ENCODE measurements at places on chromosomes 7 and 10.

DNA sequence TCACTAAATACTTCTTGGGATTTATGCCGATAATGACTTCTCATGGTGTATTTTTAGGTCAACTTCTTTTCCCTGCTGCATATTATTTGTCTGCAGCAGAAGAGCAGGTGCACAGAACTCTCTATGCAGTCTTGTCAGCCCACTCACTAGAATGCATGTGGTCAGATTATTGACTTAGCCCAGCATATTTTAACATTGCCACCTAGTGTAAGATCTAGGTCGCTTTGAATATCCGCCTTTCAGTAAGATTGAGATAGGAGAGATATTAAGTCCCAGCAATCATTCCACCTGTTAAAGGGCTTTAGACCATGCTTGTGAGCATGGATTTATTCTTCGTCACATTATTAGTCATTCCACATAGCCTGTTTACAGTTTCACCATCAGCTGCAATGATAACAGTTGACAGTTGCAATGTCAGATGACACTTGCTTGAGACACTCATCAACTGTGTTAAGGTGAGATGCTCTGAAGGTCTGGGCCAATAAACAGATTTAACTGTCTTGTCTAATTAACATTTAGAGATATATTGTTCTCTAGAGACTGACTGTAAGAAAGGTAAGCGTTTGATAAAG is 491.7 kb downstream of the ARL4A start:
- no peak for DNase-seq

DNA sequence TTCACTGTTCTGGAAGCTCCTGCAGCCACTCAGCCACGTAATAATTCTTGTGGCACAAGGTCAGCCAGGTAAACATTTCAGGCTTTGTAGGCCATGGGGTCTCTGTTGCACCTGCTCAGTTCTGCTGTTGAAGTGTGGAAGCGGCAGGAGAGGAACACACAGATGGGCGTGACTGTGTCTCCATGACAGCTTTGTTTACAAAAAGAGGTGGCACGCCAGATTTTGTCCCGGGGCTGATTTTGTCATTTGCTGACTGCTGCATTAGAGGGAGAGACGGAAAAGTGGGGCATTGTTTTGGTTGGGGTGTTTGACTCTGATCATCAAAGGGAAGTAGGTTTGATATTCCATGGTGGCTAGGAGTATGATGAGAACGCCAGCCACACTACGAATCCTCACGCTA is 103.1 kb downstream of the PRKAG2 start:
- no peak for DNase-seq

DNA sequence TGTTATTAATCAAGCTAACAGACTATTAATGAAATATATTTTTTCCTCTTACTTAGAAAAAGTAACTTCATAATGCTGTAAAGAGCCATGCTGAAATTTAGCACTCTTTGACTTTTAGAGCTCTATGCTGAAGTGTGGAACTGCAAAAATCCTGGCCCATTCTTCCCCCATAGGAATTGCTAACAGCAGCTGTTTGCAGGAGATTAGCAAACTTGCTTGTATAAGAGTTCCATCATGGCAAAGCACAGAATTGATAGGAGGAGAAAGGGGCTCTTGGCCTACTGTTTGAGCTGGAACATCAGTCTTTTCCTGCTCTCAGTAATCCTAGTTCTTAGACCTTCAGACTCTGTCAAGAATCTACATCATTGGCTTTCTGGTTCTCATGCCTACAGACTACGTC is 18.3 kb upstream of the GNAT3 start:
- no peak for DNase-seq

- no peak for DNase-seq
Observed at GRCh38 chr7:143015084-143015483, 11.8 kb downstream of the OR9A2 start.

DNA sequence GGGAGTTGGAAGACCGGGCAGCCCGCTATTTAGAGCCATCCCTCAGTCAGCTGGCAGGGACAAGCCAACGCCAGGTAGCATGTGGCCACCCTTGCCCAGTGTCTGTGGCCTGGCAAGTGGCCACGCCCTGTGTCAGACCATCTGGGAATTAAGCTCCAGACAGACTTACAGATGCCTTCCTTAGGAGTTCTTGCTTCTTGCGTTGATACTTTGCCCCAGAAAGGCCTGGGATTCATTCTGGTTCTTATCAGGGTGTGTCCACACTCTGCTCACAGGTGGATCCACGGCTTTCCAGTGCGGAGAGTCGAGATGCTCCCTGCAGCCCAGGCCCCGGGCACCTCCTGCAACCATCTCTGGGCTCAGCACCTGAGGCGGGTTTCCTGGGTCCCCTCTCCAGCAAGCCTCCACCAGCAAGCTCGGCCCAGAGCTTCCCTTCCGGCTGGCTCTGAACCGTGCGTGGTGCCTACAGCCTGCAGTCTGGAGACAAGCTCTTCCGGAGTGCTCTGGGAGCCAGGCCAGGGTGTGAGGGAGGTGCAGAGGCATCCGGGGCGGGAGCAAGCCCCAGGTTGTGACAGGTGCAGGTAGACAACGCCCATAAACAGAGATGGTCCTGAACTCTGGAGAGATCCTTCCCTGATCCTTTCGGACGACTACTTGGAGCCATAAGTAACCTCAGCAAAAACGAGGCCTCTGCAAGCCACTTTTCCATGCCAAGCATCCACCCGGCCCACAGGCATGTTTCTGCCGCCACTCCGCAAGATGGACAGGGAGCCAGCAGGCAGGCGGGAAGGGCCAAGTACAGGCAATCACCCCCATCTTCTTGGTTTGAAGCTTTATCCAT is 32.3 kb upstream of the PPIF start:
- DNase-seq, result no peak

DNA sequence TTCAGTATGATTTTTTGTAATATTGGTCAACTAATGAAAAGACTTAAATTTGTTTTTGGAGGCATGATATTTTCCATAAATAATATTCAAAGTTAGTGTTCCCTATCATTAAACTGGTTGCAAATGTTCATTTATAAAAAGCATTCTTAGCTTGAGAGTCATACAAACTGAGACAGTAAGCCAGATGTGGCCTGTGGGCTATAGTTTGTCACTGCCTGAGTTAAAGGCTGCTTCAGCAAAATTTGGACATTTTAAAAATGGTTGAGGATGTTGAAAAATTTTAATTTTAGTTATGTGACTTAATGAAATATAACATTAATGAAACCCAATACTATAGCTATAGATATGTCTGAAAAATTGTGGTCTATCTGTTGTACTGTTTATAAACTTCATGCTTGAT is 180.2 kb upstream of the CACNA2D1 start:
- no peak for DNase-seq

- no peak for DNase-seq
Observed at GRCh38 chr7:98616381-98617050, 569 bp upstream of the NPTX2 start.

- DNase-seq, result no peak
Observed at GRCh38 chr10:18068401-18068800, 71.8 kb upstream of the CACNB2 start.

GRCh38 chr10:3172081-3172445 is 519 bp downstream of the PITRM1 start:
- DNase-seq, result peak; percentile 33

DNA sequence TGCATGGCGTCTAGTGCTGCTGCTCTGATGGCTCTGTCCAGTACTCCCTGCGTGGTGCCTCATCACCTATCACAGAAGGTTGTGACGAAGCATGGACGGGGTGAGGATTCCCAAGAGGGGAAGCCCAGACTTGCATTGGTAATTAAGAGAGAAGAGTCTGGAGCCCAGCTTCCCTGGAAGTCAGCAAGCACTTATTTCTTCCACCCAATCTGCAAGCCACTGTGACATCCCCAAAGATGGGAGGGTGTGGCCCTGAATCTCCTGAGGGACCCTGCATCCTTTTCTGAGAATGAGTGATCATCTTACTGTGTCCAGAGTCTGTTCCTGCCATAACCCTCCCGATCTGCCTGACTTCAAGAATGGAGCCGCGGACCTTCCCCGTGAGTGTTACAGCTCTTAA is 166.7 kb downstream of the PTPN20 start:
- no peak for DNase-seq

DNA sequence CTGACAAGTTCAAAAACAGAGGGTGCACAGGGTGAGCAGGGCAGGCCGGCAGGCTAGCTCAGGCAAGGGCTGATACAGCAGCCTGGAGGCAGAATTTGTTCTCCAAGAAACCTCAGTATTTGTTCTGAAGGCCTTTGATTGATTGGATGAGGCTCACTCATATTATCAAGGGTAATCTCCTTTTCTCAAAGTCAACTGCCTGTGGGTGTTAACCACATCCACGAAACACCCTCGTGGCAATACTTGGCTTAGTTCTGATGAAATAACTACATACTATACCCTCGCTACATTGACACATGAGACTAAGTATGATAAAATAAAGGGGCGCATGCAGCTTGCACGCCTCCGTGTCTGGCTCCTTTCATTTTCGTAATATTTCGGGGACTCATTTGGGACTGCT is 4.4 kb upstream of the PPP2R2D start:
- no peak for DNase-seq

DNA sequence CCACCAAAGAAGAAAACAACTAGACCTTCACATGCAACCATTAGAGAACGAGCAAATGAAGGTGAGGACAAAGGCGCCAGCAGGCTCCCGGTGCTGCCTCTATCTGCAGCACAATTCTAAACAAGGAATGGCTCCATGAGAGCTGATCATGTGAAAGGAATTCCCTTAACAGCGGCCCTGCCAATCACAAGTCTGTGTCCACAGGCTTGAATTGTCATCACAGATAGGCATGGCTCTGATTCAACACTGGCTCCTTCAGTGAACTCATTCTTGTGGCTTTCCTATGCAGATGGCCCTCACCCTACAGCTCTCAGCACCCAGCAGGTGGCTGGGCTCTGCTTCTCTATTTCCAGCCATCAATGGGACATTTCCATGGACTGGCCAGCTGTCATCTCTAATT is 36.2 kb downstream of the LAMB1 start:
- no peak for DNase-seq

GRCh38 chr10:110495731-110496552 is 1.8 kb upstream of the DUSP5 start:
- peak; percentile 51 for DNase-seq

GRCh38 chr10:92076722-92077121 is 153.2 kb downstream of the BTAF1 start:
- no peak for DNase-seq

- no peak for DNase-seq
Observed at GRCh38 chr10:100615908-100616307, 80.2 kb downstream of the HIF1AN start.

GRCh38 chr10:119006451-119007210 is 22.9 kb upstream of the NANOS1 start:
- no peak for DNase-seq

GRCh38 chr10:24726626-24727025 is 2.9 kb upstream of the ARHGAP21 start:
- no peak for DNase-seq

DNA sequence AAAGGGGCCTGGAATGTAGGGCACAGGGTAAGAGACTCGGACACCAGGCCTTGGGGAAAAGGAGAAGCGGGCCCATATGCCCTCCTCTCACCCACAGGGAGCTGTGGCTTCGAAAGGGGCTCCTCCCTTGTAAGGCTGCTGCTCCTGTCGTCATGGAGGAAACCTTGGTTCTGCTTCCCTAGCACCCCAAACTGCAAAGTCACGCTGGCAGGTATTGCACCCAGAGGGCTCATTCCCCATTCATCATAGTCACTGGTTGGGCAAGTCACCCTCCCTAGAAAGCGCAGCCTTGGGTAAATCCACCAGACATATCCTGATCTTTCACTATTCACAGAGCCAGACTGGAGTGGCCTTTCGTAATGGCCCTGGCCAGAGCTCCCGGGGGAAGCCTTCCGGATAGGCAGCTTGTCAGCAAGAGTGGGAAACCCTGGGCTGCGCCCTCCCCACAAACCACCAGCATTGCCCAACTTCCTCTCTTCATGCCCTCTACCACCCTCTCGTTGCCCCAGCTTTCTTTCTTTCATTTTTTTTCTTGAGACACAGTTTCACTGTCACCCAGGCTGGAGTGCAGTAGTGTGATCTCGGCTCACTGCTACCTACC is 121.0 kb downstream of the HIP1 start:
- no peak for DNase-seq

GRCh38 chr10:97047083-97047736 is 138.5 kb downstream of the SLIT1 start:
- no peak for DNase-seq

DNA sequence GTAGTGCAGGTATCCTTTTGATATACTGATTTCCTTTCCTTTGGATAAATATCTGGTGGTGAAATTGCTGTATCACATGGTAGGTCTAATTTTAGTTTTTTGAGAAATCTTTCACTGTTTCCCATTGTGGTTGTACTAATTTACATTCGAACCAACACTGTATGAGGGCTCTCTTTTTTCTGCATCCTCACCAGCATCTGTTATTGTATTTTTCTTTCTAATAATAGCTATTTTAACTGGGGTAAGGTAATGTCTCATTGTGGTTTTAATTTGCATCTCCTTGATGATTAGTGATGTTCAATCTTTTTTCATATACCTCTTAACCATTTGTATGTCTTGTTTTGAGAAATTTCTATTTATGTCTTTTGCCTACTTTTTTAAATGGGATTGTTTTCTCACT is 335.4 kb upstream of the MTPN start:
- DNase-seq, result no peak

GRCh38 chr7:76409537-76409936 is at the start of gene SSC4D:
Gene SSC4D, minus strand, starts transcription at chr7:76409697. Its CDS starts 5,258 bp downstream, at chr7:76404439.
- DNase-seq, result no peak

- DNase-seq, result no peak
Observed at GRCh38 chr10:100020886-100021253, 11.1 kb upstream of the DNMBP start.

GRCh38 chr10:110613341-110613995 is 30.7 kb upstream of the RBM20 start:
- DNase-seq, result peak; percentile 17

DNA sequence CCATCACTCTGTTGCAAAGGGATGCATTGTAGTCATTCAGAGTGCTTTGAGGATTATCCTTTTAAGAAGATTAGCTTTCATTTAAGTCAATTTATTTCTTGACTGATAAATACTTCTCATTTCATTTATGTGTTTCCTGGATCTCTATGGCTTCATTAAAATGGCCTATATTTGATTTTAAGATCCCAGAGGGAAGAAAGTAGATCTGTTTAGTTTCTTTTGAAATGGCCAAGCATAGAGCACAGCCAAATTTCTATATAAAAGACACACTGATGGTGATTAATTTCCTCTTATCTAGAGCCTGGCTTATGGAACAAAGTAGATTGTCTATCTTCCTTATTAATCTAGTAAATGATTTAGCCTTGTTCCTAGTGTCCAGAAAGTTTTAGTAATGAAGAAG is 129.7 kb upstream of the CALCR start:
- DNase-seq, result no peak

DNA sequence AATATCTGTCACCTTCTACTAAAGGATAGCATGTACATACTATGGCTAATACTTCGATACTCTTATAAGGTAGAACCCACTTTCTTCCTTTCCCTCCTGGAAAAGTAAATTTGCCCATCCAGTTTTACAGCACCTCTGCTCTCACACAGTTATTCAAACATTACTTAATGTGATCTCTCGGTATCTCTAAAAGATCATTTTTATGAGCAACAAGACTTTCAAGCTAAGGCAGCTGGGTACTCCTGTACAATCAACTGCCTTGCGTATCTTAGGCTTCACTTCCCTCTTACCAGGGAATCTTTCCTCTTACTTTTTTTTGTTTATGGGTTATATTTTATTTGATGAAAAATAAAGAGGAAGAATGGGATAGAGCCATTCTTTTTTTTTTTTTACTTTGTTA is 26.5 kb upstream of the TLL2 start:
- no peak for DNase-seq
